Head of caudate nucleus (tissue), 42 donors: ENCODE measurements at places on chromosomes 2 and 18.

GRCh38 chr2:126952216-126952615 is 53.5 kb downstream of the TEX51 start:
- DNase-seq = no peak

GRCh38 chr18:58850786-58851469 is 13.7 kb upstream of the ZNF532 start:
- no peak for DNase-seq

DNA sequence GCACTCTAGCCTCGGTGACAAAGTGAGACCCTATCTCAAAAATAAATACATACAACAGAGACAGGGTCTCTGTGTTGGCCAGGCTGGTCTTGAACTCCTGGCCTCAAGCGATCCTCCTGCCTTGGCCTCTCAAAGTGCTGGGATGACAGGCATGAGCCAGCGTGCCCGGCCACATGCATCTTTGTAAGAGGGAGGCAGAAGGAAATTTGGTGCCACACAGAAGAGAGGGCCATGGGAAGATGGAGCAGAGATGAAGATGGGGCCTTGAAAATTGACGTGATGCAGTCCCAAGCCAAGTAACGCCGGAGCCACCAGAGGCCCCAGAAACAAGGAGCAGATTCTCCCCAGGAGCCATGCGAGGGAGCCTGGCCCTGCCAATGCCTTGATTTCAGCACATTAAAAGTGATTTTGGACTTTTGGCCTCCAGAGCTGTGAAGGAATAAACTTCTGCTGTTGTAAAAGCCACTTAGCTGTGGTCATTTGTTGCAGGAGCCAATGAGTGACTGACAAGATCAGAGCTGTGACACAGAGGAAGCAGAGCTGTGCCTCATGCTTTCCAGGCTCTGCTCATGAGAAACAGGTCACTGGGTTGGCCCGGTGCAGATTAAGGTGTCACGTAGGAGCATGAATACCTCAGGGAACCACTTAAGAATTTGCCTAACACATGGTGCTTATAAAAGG is 2.7 kb upstream of the SLC66A2 start:
- no peak for DNase-seq

DNA sequence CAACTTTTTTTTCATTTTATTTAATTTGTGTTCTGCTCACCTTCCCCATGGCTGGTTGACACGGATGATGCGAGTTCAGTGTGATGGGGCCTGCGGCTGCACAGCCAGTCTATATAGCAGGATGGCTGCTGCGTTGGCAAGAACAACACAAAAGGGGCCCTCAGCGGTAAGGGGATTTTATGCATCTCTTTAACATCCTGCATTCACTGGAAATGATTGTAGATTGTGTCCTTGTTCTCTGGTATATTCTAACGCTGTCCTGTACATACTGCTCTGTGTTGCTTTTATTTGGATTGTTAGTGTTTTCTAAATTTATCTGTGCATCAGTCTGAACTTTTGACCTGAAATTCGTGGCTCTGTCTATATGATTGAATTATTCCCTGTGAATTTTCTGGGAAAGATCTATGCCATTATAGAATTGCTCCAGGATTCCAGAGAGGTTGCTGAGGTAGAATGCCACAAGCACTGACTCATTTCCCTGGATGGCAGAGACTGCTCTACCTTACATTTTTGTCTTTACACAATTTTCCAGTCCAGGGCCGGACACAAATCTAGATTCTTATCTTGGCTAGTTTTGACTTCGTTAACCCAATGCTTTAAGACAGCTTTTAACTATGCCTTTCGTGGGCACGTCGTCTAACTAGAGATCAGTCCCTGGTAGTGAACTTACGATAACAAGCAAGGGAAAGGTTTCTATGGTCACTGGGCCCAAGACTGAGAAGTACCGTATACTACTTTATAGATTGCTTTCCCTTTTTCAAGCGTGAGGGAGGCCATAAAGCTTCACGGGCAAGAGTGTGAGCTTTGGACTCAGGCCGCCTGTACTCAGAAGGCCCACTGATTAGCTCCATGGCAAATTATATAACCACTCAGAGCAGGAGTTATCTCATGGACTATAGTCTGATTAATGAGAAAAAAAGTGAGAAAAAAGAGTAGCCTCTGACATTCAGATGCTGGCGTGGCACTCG is at the start of gene CRYGC:
CRYGC (minus strand) TSS at position 85 of the 968 bp plus-strand sequence; CDS start at position 49, 36 bp downstream.
- no peak for DNase-seq

GRCh38 chr2:96907115-96908041 is 37.5 kb upstream of the SEMA4C start:
- DNase-seq = peak; percentile 65

- DNase-seq = no peak
Observed at GRCh38 chr2:120348737-120349439, 3.0 kb downstream of the INHBB start.

DNA sequence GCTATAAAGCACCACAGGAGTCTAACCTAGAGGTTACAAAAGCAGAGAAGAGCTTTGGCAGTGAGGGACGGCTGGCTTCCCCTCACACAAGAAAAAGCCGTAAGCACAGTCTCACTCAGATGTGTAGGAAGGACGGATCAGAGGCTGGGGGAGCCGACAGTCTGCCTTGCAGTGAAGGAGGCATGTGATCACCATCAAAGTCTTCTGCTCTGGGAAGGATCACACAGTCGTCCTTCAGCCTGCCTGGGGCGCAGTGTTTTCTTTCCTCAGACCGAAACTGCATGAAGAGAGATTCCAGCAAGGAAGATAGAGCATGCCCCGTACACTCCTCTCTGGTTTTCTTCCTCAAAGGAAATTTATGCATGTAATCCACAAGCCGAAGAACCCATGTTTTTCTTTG is 24.1 kb downstream of the GATA6 start:
- no peak for DNase-seq

- DNase-seq = no peak
Observed at GRCh38 chr2:121723316-121723715, 13.4 kb downstream of the NIFK start.

GRCh38 chr2:160140471-160140870 is 59.6 kb downstream of the ITGB6 start:
- DNase-seq = no peak

DNA sequence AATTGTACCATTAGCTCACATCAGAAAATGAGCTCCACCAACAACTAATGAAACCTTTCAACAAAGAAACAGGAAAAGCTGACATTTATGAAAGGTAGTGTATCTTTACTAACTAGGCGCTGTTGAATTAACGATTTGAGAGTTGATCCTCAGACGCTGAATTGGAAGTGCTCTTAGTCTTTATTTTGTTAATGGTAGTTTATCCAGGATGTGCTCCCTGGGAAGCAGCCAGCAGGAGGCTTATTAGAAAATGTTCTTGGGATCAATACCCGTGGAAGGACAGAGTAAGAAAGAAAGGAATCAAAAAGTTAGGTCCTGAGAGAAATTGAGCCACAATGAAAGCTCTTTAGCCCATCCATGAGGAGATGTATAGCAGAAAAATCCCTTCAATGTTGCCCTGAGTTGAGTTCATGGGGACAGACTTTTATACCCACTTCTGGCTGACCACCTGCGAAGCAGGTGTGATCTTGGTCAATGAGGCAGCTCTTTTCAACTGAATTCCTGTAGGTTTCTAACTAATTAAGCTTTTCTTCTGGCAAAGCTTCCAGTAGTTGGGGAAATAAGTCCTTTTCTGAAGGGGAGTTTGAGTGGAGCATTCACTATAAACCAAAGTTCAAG is 492.6 kb upstream of the REG3G start:
- no peak for DNase-seq

- DNase-seq = no peak
Observed at GRCh38 chr18:45951016-45951714, 16.0 kb downstream of the EPG5 start.

- DNase-seq = no peak
Observed at GRCh38 chr2:6915399-6915798, 1.8 kb upstream of the RNF144A start.

- DNase-seq = no peak
Observed at GRCh38 chr2:1651121-1652033, 92.9 kb downstream of the PXDN start.

DNA sequence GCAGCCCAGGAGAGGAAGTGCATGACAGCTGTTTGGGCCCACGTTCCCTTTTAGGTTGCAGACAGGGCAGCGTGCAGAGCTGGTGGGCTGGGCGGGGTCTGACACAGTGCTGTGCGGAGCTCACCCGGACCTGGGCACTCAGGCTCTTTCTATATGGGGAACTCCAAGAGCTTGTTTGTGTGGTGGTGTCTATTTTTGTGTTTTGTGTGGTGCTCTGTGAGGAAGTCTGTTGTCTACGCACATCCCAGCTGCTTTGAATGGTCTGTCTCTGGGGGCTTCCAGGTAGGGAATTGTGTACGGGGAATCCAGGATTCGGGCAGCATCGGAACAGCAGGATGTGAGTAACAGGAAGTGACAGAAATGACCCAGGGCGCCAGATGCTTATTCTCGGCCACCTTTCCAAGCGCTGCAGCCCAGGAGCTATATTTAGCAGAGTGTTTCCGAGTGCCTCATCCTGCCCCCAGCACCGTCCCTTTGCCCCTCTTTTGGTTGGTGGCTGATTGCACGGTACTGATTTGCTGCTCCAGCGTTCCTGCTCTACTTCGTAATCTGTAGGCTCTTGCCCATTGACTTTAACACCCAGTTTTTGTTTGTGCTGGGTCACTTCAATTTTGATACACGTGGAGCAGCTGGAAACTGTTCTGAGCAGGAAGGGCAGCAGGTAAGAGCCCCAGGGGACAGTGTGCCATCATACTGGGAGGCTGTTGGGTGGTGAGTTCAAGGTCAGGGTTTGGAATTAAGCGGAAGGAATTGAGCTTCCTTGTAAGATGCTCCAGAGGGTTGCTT is 64.7 kb downstream of the DGKD start:
- DNase-seq = no peak

GRCh38 chr2:203798296-203799087 is 69.1 kb upstream of the CTLA4 start:
- DNase-seq = peak; percentile 5

DNA sequence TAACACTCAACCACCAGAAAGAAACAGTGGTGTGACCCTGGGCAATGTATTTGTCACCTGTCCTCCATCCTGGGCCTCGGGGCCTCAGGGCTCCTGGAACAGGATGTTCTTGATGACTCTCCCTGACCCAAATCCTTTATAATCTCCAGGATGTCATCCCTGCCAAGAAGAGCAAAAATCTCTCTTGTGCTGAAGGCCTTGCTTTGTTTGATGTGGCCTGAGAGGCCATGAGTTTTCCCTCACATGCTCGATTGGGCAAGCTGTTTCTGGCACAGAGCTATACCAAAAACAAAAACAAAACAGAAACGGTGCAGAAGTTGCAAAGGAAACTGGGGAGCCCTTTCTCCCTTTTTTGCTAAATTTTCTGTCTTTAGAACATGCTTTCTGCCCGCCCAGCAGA is 35.7 kb upstream of the ST3GAL5 start:
- DNase-seq = no peak

- no peak for DNase-seq
Observed at GRCh38 chr2:60028849-60029565, 524.4 kb downstream of the BCL11A start.

DNA sequence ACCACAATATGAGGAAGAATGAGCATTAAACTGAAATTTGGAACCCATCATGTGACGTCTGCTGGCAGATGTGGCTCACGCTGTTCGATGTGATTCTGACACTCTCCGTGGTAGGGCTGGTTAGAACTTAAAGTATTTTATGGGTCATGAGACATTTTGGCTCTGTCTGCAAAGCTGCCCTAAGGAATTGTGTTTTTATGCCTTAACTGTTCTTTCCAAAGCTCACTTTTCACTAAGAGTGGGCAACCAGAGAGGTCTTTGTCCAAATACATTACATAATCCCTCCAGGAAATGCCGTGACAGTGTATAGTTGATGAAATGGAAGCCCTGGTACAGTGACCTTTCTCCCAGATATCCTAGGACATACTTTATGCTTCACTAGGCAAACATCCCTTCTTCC is 119.1 kb downstream of the AQP4 start:
- DNase-seq = no peak

GRCh38 chr2:205189301-205189700 is 493.0 kb upstream of the NRP2 start:
- DNase-seq = no peak

DNA sequence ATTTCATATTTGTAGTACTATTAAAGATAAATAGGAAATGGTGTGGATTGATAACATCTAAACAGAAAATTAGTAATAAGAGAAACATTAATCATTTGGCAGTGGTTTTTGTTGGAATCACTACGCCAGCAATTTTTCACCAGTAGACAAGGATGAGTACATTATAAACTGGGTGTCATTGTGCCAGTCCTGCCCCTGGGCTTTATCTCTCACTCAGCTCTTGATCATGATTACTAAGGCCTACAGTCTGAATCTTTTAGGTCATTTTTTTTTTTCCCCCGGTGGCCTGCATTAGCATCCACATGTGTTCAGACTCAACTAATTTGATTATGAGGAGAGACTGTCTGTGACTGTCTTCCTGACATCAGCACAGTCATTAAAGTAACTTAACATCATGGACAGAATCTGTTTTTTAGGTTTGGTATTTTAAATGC is 16.2 kb downstream of the GULP1 start:
- DNase-seq = no peak

- no peak for DNase-seq
Observed at GRCh38 chr2:60380411-60380810, 173.0 kb downstream of the BCL11A start.

DNA sequence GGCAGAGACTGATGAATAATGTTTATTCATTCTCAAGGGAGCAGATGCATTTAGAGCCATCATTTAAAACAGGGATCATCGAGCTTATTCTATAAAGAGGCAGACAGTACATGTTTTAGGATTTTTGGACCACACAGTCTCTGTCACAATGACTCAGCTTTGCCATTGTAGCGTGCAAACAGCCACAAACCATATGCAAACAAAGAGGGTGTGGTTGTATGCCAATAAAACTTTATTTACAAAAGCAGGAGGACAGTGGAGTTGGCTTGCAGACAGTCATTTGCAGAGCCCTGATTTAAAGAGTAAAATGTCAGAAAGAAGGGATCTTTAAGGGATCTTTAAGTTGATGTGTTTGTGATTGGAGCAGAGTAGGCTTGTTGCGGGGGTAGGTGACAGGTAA is 51.5 kb downstream of the SMIM21 start:
- DNase-seq = no peak

DNA sequence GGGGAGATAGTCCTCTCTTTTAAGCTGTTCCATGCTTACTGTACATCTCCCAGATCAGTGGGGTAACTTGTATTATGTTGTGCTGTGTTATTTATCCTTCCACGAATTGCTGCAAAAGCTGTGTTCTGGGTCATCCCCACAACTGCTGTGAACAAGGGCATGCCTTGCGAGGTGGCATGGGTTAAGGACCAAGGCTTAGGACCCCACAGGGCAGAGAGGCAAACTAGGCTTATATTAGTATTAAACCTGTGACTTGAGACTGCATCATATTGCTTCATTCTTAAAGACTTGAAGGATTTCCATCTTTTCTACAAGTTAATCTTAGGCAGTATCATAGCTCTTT is 19.9 kb downstream of the RND3 start:
- no peak for DNase-seq

- peak; percentile 20 for DNase-seq
Observed at GRCh38 chr2:170530284-170530745, 184.8 kb upstream of the SP5 start.
